Activated T-cell treated with anti-CD3 and anti-CD28 coated beads for 4 hours (primary cell): ENCODE measurements at places on chromosomes 1 and 21.

DNA sequence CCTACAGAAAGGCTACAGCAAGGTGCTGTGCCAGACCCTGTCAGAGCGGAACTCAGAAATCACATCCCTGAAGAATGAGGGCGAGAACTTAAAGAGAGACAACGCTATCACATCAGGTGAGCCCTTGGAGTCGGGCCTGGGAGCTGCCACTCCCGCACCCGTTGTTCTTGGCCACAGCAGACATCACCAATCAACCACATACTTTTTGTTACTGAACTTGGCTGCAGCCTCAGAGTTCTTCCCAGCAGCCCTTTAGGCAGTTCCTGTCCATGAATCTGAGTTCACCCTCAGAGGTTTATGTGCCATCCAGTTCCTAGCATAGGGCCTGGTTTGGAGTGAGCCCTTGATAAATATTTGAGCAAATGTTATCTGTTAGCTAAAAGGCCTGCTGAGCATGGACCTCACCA is 61.6 kb downstream of the FHAD1 start:
- no peak for DNase-seq

DNA sequence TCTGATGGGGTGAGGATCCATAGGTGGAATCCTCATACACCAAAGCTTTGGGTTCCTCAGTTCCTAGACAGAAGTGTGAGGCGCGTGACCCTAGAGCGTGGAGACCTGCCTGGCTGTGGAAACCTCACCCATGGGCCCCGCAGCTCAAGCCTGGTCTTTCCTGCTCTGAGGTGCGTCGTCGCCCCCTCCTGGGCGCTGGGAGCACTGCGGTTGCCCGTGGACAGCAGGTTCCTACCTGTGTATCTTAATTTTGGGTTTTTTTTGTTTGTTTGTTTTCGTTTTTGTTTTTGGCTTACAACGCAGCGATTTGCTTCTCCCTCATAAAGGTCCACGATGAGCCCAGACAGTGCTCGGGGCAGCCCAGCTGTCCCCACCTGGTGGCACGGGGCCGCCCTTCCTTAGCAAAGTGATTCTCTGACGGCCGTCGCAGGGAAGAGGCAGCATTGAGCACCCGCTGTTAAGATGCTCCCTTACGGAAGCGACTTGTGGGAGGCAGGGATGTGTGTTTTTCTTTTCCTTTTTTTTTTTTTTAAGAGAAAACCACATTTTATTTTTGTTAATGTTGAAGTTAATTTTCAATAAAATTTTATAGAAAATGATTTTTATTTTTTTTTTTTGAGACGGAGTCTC is 36.5 kb upstream of the TRAPPC10 start:
- DNase-seq = peak; percentile 77

- DNase-seq = no peak
Observed at GRCh38 chr1:62676611-62677356, 11.4 kb downstream of the DOCK7 start.

GRCh38 chr1:67679691-67680090 is 5.3 kb upstream of the GADD45A start:
- DNase-seq = no peak

- no peak for DNase-seq
Observed at GRCh38 chr1:180235077-180235501, 5.0 kb downstream of the LHX4 start.

GRCh38 chr1:44926311-44926781 is 60.0 kb downstream of the EIF2B3 start:
- no peak for DNase-seq

DNA sequence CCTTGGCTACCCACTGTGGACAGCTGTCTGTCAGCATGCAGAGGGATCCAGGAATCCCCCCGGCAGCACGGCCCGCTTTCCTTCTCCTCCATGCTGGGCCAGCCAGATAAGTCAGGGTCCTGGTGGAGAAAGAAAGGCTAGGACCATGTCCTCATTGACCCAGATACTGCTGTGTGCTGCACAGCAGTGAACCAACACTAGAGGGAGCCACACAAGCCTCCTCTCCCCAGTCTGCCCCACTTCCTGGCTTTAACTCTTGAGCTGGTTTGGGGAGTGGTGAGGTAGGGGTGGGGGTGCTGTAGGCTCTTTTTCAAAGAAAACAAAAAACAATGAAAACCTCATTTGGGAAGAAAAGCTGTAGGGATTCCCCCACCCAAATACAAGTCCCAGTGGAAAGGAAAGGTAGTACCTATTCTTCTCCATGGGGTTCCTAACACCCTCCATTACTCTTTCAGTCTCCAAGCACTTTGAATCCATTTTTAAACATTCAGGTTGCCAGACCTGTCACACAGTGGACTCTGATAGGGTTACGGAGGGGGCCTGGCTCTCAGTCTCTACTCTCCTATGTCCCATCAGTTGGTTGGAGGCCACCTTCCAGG is 84.9 kb upstream of the CD1D start:
- DNase-seq = no peak

GRCh38 chr1:115837341-115837739 is 3.6 kb downstream of the NHLH2 start:
- DNase-seq = no peak

GRCh38 chr1:75519651-75520427 is 91.1 kb downstream of the SLC44A5 start:
- DNase-seq = no peak

GRCh38 chr1:9078015-9078751 is 8.7 kb upstream of the SLC2A5 start:
- no peak for DNase-seq

- no peak for DNase-seq
Observed at GRCh38 chr1:8816264-8816663, 1.2 kb downstream of the RERE start.

- DNase-seq = no peak
Observed at GRCh38 chr21:45053561-45054226, 20.7 kb upstream of the ADARB1 start.

GRCh38 chr1:201423655-201424054 is 2.1 kb upstream of the TNNI1 start:
- DNase-seq = no peak

DNA sequence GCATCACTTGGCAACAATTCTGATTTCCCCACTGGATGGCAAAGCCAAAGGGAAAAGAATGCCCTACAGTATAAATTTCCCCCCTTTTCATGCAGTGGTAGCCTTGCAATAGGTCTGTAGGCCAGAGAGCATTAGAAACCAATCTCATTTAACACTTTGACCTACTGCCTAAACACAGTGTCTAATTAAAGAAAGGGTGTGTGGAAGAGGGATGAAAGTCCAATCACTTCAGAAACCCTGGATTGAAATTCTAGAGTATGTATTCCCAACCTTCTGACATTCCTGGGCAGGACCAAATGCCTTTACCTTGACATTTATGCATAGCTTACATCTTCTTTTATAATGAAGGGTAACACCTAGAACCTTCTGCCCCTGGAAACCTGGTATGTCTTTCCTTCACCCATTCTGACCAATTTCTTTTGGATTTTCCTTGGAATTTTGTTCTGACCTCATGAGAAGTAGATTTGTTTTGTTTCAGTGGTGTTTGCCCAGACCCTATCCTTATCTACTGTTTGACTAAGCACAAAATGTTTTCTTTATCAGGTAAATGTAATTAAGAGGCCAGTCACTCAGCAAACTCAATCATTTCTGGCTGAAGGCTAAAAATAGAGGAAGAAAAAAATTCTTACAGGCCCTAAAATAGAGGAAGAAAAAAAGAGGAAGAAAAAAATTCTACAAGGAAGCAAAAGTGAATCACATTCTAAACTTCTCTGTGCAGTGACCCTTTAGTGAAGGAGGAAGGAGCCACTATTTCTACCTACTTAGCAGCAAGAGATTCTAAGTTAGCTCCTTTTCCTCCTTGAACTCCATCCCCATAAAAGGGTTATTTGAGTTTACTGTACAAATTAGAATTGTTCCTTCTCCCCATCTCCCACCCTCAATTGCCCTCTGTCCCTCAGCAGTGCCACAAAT is 129.5 kb upstream of the DSCAM start:
- DNase-seq = no peak

- DNase-seq = no peak
Observed at GRCh38 chr1:221284028-221284427, 404.8 kb downstream of the HLX start.

GRCh38 chr1:156082309-156083091 is at the start of gene MEX3A:
TSS of gene MEX3A (minus strand) at chr1:156082465. CDS start at chr1:156081998, 467 bp downstream.
- DNase-seq = peak; percentile 48

DNA sequence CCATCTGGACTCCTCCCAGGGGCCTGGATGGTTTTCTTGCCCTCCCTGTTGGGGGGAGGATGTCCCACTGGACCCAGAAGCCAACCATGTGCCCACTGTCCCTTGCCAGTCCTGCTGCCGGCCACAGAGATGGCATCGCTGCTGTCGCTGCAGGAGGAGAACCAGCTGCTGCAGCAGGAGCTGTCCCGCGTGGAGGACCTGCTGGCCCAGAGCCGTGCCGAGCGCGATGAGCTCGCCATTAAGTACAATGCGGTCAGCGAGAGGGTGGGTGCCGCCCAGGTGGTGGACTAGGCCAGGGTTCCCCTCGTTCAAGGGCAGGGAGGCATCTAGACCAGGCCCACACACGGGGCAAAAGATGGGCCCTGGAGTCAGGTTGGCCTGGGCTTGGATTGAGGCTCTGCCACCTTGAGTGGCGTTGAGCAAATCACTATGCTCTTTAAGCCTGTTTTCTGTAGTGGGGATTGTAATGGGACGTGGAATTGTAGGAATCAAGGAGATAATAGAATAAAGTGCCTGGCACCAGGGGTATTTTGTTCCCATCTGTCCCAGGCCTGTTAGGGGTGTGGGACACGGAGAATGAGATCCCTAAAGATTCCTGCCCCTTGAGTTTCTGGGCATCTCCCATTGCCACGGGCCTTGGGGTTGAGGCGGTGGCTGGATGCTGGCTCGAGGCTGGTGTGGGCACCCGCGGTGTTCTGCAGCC is 2.6 kb downstream of the CROCC start:
- no peak for DNase-seq

DNA sequence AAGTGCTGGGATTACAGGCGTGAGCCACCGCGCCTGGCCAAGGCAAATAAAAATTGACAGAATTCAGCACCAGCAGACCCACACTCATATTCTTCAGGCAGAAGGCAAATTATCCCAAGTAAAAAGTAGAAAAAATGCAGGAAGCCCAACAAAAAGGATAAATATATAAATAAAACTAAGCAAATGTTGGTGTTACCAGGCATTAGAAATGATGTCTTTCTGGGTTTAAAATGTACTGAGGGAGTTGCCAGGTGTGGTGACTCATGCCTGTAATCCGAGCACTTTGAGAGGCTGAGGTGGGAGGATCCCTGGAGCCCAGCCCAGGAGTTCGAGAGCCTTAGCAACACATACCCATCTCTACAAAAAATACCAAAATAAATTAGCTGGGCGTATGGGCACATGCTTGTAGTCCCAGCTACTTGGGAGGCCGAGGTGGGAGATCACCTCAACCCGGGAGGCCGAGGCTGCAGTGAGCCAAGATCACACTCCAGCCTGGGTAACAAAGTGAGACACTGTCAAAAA is 6.3 kb downstream of the INTS11 start:
- DNase-seq = no peak

DNA sequence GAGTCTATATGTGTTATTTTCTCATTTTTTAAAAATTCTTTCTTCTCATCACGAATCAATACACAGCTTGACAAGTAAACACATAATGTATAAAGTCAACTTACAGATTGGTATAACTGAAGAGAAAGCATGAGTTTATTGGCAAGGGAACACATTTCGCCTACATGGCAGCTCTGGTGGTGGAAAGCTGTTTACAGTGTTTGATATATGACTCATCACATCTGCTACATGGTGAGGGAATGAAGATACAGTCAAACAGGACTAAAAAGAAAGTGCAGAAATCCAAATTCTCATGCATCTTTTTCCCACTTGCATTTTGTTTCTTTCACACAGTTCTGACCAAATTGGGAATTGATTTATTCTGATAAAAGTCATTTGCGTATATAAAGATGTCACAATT is 122.2 kb upstream of the ADGRL4 start:
- DNase-seq = no peak

GRCh38 chr1:222546548-222547259 is 1.2 kb downstream of the HHIPL2 start:
- no peak for DNase-seq

- no peak for DNase-seq
Observed at GRCh38 chr1:212381397-212382035, 33.2 kb downstream of the PACC1 start.

- no peak for DNase-seq
Observed at GRCh38 chr1:191913260-191913977, 244.8 kb upstream of the RGS18 start.

DNA sequence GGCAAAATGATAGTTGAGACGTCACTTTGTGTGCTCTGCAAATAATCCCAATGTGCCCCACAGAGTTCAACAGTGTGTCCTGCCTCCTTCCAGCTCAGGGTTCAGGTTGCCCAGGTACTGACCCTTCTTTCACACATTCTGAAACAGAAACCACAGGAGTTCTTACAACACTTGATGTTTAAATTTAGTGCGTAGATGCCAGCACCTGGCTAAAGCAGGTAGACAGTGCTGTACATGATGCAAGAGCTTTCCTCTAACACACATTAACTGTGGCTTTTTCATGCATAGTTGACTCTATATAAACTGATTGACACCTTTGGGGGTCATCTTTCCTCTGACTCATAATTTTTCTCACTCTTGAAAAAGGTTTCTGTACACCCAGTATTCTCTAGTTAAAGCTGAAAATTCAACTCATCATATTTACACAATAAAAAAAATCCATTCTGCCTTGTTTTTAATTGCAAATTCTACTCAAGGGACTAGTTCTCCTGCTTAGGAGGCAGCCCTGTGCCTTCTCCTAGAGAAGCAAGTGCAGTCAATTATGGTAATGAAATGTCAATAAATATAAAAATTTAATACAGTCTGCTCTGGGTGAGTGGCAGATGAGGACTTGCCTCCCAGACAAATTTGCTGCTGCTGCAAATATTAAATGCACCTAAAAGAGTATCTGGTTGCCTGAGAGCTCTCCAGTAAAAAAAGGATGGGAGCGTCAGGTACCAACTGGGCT is 91.4 kb downstream of the NR5A2 start:
- no peak for DNase-seq

DNA sequence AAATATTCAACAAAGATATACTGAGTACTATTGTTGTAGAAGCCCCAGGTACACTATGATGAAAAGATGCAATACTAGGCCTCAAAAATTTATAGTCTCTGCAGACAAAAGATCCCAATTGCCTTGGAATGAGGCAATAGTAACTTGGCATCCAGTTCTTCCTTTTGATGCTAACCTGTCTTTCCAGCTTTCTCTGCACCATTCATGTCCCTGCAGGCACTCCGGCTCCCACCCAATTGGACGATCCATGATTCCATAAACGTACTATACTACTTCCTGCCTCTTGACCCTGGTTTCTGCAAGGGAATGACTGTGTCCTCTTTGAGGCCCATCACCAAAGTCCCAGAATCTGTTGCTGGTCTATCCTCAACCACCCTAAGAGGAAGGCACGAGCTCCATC is 8.0 kb upstream of the TAGLN2 start:
- no peak for DNase-seq

GRCh38 chr21:34517491-34518245 is 5.7 kb upstream of the KCNE1 start:
- DNase-seq = no peak

- no peak for DNase-seq
Observed at GRCh38 chr1:4085546-4085945, 185.5 kb upstream of the C1orf174 start.

- no peak for DNase-seq
Observed at GRCh38 chr1:208036106-208036808, 125.3 kb upstream of the CD34 start.
